ENCODE measurements at places on chromosomes 6 and 20. TPM values are rescaled to one million over a fixed set of nuclear protein-coding genes. Genes with fewer than 3 reads are reported as not detected.
A peak's percentile ranks its signal among the peaks of the same experiment; 100 is the strongest.

The MEI4 gene
- total RNA-seq, result 0.11 TPM

The ERVFRD-1 gene
- not detected for total RNA-seq

The MROH8 gene
- 0.11 TPM for total RNA-seq

The PSORS1C1 gene
- total RNA-seq, result 1.5 TPM

The MRAP2 gene
- 0.92 TPM for total RNA-seq

The C20orf141 gene
- not detected for total RNA-seq

The CCN6 gene
- not detected for total RNA-seq

The BNIP5 gene
- not detected for total RNA-seq

The GPX5 gene
- not detected for total RNA-seq

The EBF4 gene
- total RNA-seq, result 0.40 TPM

DNA sequence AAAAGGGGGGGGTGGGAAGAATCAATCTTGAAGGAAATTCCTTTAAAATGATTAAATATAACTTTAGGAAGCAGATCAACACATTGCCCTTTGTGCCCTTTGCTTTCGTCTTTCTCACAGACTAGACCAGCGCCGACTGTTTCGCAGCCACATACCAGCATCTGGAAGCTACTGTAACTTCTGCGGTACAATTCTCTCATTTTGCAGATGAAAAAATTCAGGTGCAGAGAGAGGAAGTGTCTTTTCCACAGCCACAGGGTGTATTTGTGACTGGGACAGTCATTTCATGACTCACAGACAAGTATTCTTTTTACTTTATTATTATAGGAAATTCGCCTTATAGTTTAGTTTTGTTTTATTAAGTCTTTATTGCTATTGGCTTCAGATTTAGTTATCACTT, 84.2 kb downstream of the UST start:
- DNase-seq, result no peak

- peak; percentile 99 for DNase-seq
Observed at GRCh38 chr6:149545754-149546471, at the start of gene PPIL4. Gene PPIL4 (minus strand): TSS chr6:149546043. CDS start chr6:149546005, 38 bp downstream.

GRCh38 chr6:71642120-71642519, 244.2 kb upstream of the RIMS1 start:
- no peak for DNase-seq

GRCh38 chr20:31543966-31544598, 29.8 kb downstream of the HM13 start:
- DNase-seq, result peak; percentile 65

- no peak for DNase-seq
Observed at GRCh38 chr20:63059684-63060056, 52.9 kb upstream of the BHLHE23 start.

- DNase-seq, result peak; percentile 61
Observed at GRCh38 chr6:143940011-143940597, 68.0 kb downstream of the PLAGL1 start.

DNA sequence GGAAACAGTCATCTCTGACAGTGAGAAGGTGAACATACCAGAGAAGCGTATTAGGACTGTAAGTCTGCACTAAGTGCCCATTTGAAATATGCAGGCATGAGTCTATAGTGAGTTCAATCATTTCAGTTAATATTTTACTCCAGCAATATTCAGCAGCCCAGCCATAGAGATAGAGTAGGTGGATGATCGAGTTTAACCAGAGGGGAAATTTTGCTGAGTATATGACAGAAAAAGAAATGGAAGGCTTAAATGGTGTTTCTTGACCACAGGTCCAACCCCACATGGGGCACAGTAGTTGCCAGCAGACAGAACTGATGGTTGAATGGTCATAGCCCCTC, 39.8 kb downstream of the KIF6 start:
- DNase-seq, result no peak

DNA sequence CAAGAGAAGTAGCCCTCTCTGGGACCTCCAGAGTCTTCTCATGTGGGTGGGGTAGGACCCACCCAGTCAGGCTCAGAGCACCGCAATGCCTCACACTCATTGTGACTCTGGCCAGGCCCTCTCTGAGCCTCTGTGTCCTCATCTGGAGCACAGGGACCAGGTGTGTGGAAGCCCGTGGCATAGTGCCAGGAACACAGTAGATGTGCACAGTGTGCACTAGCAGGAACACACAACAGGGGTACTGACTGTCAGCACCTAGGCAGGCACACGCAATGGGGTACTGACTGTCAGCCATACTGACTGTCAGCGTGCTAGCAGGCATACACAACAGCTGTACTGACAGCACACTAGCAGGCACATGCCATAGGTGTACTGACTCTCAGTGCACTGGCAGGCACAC, 2.0 kb upstream of the STMN3 start:
- DNase-seq, result no peak

DNA sequence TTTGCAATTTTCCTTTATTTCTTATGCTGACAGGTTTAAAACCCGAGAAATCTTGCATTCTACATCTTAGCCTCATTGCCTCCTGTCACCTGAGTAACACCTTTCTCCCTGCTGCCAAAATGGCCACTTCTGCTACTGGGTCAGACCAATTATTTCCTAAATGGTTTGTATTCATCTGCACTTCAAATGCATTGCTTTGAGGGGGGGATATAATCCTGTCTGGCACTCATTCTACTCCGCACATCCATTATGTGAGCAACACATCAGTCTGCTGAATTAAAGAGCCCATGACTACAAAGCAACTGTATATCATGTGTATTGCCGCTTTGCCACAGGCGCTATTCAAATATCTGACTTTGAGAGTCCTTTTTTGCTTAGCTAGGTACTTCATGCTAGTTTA, 141.6 kb upstream of the TSHZ2 start:
- DNase-seq, result no peak

DNA sequence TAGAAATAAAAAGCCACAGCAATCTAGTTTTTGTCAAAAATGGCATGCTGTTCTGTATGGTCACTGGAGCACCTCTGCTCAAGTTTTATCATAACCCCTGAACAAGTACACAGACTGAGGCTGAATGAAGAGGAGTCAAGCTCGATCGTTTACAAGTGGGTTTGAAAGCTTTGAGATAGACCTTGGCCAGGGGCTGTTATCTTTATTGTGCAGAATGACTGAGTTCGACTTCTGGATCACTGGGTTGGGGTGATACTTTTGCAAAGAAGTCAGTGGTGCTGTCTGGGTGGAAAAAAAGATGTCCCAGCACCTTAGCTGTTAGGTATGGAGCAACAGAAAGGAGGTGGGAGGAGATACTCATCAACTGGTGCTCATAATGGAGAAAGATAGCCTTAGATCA, 446.0 kb downstream of the HACE1 start:
- DNase-seq, result no peak

DNA sequence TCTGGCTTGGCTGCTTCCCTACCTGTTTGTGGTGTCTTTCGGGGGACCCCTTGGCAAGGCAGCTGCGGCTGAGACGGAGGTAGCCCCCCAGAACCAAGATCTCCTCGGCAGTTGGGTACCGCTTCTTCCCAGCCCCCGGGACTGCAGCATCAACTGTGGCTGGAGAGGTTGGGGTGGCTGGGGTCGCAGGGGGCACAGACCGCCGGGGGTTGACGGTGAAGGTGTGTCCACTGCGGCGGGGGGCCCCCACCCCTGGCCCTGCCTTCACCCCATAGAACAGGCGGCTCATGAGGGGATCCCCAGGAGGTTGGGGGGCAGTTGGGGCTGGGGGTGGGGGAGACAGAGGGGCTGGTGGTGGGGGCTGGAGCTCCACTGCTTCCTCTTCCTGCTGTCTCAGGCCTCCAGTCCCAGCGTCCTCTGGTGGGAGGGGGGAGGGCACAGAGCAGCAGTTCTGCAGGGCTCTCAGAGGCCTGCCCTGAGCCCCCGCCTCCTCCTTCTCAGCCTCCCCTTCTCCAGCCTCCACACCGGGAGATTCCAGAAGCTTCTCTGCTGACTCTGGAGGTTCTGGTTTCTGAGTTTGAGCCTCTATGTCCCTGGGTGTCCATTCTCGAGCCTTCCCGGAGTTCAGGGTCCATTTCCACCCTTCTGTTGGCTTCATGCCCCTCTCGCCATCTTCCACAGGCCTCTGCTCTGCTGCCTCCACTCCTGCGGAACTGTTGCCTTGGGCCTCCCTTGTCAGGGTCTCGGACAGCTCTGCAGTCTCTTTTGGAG, 1.9 kb downstream of the PPP1R18 start:
- peak; percentile 71 for DNase-seq

GRCh38 chr6:27492631-27493190, 19.8 kb upstream of the ZNF184 start:
- DNase-seq, result no peak

GRCh38 chr6:138289739-138290138, 71.4 kb upstream of the PBOV1 start:
- peak; percentile 29 for DNase-seq

DNA sequence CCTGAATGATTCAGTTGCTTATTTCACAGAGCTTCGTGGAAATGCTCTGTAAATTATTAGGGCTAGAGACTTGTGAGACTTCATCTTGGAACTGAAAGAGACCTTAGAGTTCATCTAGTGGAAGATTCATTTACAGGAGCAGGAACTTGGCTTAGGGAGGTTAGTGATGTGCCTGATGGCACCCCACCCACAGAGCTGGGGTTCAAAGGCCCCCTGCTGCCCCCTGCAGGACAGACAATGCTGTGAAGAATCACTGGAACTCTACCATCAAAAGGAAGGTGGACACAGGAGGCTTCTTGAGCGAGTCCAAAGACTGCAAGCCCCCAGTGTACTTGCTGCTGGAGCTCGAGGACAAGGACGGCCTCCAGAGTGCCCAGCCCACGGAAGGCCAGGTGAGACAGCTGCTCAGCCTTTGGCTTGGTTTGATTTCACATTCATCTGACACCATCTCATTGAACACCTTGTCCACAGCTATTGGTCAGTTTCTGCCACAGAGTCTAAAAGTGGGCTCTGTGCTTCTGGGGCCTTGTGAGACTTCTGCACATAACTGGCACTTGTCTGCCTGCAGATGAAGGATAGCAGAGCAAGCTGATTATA, 25.1 kb downstream of the MYBL2 start:
- DNase-seq, result peak; percentile 52

GRCh38 chr6:29850011-29850553, 22.5 kb downstream of the HLA-G start:
- DNase-seq, result no peak

DNA sequence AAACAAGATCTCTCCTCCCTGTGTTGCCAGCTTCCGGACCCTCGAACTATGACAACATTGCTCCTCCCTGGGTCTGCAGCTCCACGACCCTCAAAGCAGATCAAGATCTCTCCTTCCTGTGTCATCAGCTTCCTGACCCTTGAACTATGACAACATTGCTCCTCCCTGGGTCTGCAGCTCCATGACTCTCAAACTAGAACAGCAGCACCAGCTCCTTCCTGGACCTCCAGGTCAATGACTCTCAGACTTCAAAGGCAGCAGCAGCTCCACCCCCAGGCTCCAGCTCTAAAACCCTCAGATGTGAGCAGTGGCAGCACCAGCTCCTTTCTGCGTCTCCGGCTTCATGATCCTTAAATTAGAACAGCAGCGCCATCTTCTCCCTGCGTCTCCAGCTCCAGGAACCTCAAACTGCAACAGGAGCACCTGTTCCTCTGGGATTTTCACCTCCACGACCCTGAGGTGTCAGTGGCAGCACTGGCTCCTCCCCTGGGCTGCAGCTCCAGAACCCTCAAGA, 341.0 kb upstream of the SULF2 start:
- no peak for DNase-seq

GRCh38 chr6:154359679-154360078, 3.1 kb upstream of the IPCEF1 start:
- DNase-seq, result no peak

GRCh38 chr6:52394251-52394666, 25.9 kb upstream of the EFHC1 start:
- DNase-seq, result no peak

- no peak for DNase-seq
Observed at GRCh38 chr6:108800427-108800864, 47.8 kb upstream of the ARMC2 start.

DNA sequence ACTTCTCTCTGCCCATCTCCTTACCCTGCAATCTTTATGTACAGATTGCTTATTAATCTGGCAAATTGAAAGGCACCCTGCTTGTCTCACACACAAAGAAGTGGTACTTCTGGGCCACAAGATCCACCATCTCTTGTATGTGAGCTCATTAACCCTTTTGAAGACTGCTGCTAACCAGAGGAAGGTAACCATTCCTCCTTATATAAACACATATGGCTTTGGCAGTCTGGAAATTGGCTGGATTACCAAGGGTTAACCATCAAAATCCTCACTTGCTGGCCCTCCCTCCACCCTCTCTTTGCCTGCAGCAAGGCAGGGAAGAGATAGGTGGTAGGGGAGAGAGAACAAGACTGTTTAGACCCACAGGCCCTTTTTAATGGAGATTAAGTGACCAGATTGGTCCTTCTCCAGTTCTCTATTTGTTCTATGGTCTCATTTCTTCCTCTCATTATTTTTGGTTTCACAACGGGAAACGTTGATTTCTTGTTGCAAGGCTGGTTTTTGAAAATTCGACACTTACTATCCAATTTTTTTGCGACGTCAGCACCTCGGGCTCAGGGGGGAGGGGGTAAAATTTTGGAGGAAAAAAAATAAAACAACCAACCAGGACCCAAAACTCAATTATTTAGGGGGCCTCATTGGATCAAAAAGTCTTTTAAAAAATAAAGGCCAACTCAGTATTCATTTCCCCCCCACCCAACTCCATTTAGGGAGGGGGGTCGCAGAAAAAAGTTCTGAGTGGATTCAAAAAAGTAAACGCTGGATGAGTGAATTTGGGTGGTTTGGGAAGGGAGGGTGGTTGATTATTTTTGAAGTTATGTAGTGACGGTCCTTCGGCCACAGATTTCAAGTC, 859 bp downstream of the PPP1R10 start:
- DNase-seq, result no peak

DNA sequence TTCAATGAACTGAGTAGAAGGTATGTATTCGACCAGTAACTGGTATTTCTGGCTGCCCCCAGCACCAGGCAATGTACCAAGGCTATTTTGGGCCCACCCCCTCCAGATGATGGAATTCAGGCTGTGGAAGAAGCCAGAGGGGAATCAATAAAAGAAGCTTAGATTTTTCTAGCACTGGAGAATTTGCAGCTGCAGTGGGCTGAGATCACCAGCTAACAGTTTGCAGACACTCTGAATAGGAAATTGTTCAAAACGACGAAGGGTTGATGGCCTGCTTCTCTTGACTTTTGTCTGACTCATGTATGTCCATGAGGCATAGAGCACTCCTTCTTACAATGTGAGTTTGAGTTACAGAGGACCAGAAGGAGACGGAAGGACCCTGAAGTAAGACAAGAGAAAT, 32.4 kb upstream of the FBXO9 start:
- DNase-seq, result no peak
